Endothelial cell (in vitro differentiated cells): ENCODE measurements at places on chromosomes 11 and 22. TPM values are rescaled to one million over a fixed set of nuclear protein-coding genes. Genes with fewer than 3 reads are reported as not detected.

Gene MS4A3
- 1.4 TPM for total RNA-seq

- DNase-seq: no peak
Measured at GRCh38 chr22:26708256-26709009, 51.0 kb downstream of the MIAT start.

DNA sequence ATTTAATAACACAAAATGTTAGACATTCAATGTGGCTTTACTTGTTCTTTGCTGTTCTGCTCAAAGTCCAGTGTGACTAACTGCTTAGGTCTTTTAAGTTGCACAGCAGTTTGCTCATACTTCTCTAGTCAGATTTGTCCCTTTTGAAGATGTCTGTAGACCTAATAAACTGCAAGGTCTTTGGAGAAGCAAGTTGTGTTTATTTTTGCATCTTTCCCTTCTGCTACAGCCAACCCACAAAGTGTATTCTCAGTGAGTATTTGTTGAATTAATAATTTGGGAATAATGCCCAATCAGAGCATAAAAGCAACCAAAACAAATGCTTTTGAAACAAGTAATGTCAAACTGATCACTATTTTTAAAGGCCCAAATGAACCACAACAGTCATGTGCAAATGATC, 312.5 kb downstream of the CADM1 start:
- DNase-seq: no peak

GRCh38 chr11:92811341-92811740, 158.1 kb upstream of the MTNR1B start:
- no peak for DNase-seq

DNA sequence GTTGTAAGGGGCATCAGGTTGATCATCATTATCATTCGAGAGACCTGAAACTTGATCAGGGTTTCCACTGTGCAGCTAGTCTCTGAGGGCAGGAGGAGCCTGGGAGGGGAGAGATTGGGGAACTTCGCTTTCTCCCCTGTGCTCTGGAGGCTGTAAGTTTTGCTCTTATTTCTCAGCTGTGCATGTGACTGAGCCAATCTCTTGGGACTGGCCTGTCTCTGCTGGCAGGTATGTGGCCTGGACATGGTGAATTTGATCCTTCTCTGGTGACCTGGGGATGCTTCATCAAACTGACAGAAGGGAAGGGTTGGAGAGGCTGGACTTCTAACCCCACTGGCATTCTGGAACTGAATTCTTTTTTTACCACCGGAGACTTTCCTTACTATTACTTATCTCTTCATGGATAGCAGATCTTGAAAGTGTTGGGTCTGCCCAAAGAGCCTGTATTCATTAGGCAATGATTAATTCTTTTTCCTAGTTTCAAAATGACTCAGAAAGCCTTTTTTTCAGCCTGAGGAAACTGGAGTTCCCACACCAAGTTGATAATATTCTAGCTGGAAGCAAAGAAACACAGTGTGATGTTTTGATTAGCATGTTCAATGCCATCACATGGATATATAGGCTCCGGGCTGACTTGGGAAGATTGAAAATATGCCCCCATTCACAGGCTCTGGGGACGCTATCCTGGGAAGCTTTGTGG, 36.5 kb downstream of the TSPAN18 start:
- DNase-seq: no peak

DNA sequence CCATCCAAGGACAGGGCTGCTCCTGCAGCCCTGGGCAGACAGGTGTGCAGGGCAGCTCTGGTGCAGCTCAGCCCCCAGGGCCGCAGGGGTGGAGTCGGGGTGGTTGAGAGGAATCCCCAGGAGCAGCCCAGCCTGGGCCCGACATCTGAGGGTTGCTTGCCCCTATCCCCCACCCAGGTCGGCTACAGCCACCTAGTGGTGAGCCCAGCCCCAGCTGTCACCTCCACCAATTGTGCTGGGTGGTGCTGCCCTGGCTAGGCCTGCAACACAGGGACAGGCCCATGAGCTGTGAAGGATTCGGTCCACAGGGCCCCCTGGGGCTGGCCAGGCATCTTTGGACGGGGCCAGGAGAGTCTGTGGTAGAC, 29.6 kb downstream of the RTN4R start:
- peak; percentile 66 for DNase-seq

- peak; percentile 27 for DNase-seq
Measured at GRCh38 chr22:32531931-32532819, 57.6 kb downstream of the FBXO7 start.

GRCh38 chr11:2892215-2892966, 6.8 kb upstream of the CDKN1C start:
- peak; percentile 75 for DNase-seq

Gene ZNF215
- 7.0 TPM for total RNA-seq

Gene LGR4
- 10.8 TPM for total RNA-seq

DNA sequence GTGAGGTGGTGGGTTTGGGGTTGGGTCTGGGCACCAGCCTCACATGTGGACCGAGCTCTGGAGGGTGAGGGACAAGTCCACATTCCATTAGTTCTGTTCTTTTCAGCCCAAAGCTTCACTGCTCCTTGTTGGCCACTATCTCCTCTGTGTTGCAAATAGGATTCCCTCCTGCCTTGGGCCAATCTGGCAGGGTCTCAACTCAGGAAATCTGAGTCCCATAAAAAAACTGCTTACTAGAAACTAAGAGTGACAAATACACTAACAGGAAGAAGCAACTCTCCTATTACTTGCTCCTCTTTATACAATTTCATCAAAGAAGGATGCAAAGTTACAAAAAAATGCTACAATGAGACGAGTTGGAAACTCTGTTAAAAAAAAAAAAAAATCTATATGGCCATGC, 66.2 kb upstream of the CSNK1E start:
- no peak for DNase-seq

DNA sequence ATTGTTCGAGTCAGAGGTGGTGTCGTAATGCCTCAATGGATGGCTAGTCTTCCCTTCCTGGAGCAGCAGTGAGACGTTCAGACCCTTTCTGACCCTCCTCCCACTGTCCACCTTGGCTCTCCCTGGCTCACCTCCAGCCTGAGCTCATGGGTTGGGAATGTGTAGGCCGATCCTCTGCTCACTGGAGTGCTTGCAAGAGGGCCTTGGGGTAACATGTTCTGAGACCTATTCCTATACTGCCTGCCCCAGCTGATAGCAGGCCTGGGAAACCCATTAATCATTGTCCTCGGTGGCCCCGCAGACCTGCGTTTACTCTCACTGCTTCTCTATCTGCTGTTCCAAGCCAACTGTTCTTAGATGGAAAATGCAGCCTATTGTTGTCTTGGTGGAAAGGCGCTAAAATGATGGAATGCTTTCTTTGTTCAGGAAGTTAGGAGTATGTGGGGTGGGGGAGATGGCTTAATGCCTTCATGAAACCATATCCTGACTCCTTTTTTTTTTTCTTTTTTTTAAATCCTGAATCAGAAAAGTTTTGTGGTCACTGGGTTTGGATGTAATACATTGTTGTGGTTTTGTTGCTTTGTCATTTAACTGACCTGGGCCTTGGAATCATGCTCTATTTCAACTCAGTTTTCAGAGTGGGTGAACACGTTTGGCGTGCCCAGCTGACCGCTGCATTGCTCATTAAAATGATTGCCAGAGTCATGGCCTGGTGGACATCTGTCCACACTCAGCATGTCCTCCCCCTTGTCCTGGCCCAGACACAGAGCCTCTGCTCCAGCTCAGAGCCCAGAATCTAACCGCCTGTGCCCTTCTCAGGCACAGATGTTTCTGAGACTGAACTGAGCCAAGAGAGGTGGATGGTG, 72.5 kb downstream of the MICAL2 start:
- no peak for DNase-seq

GRCh38 chr22:32055069-32055468, 12.0 kb downstream of the SLC5A1 start:
- no peak for DNase-seq

DNA sequence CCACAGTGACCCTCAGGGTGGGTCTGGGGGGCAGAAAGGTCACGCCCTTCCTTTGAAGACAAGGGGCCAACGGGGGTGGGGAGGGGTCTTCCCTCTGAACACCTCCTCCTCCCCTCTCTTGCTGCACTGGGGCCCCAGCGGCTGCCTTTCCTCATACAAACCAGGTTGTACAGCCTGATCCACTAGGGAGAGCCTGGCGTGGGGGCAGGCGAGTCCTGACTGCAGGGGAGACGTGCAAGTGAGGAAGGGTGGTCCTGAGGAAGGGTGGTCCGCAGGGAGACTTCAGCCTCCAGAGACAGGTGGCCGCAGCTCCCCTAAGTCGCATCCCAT, 43.6 kb upstream of the LINC01488 start:
- no peak for DNase-seq

DNA sequence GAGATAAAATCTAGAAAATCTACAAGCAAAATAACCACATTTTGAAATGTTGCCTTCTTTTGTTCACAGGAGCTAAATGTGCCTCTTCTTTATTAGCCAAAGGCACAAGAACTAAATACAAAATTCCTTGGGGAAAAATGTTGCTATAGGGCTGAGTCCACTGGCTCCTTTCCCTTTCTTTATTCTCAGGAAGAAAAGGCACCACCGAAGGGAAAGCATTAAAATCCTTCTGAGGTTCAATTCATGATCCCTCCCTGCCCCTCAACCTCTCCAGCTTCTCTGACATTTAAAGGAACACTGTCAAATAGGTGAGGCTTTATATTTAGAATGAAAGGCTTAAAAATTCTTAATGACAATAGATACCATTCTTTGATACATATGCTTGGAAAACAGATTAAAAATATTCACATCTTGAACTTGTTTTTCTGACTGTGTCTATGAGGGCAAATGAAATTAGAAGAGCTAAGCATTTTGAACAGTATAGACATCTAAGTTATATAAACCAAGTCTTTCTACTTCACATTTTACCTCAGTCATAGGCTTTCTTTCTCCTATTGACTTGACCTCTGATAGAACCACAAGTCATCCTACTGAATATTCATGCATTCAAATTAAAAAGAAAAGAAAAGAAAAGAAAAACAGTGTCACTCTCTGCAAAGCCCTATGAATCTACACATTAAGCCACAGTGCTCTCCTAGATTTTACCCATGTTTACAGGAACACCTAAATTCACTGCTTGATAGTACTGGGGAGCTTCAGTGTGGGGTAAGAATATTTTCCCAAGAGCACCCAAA, 148.2 kb downstream of the MAML2 start:
- DNase-seq: no peak
